ENCODE measurements at places on chromosomes 11 and 22.

- DNase-seq: no peak
These were observed 40.9 kb upstream of the ANO1 start for GRCh38 chr11:70036971-70037882.

DNA sequence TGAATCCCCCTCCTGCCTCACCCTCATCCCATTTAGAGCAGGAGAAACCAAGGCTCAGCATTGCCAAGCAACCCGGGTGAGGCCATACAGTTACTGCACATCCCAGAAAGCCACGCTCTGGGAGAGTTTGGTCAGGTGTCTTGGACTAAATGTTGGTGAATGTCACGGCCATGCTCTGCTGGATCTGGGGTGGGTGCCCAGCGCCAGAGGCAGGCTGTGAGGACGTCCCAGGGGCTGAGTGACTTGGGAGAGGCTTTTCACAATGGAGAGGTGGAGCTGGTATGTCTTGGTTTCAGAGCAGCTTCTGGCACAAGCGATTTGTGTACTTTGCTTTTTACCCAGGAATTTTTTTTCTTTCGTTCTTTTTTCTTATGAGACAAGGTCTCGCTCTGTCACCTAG lies 6.6 kb downstream of the SERHL2 start:
- no peak for DNase-seq

DNA sequence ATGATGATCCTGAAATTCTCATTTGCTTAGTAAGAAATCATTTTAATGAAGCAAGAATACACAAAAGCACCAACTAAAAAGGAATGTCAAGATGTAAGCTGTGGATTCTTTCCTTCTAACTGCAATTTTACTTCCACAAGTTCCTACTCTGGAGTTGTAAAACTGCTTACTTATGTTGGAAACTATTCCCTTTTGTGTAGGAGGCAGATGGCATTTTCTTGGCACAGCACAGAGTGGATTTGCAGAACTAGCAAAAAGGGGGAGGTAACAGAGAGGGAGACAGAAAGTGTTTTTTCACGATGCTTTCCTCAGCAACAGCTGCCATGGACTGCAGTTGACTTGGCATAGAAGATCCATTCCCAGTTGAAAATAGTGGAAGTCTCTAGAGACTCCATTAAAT lies 1112.0 kb upstream of the RAG2 start:
- no peak for DNase-seq

GRCh38 chr11:36150986-36151385 lies 138.2 kb downstream of the COMMD9 start:
- no peak for DNase-seq

DNA sequence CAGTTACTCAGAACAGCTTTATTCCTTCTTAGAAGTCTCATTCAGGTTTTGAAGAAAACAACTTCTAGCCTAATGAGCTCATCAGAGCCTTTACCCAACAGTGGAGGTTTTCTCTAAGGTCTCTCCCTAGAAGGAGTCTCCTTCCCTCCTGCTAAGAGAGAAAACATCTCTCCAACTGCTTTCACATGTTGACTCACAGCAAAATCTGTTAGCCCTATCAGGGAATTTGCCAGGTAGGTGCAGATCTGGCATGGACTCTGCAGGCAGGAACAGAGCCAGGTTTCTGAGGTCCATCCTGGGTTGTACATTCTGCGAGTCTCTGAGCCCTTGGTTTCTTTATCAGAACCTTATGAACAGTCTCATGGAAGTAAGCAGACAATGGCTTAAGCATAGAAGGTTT lies 214.4 kb downstream of the HIPK3 start:
- no peak for DNase-seq

DNA sequence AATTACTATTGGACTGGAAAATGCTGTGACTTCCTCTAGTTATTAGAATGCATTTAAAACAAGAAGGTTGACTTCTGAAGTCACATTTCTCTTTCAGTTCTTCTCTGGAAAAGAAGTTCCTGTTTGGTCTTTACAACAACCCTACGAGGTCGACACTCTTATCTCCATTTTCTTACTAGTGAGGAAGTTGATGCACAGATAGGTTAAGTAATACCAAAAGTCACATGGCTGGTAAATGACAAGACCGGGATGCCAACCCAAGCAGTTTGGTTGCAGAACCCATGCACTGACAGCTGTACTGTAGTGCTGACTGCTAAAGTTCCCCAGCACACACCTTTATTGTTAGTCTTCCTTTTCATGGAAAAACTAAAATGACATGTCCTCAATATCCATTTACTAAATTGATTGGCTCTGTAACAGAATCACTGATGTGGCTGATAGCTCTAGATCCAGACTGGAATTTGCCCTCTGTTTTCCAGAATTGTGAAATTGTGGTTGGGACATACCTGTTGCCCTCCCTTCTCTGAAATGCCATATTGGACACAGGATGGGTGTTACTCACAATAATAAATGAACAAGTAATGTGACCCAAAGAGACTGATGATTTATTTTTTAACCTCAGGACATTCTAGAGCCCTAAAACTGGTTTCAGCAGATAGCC lies 9.4 kb upstream of the TECTA start:
- no peak for DNase-seq

- DNase-seq: no peak
These were observed 22.0 kb downstream of the RSPH14 start for GRCh38 chr22:23119494-23120414.

DNA sequence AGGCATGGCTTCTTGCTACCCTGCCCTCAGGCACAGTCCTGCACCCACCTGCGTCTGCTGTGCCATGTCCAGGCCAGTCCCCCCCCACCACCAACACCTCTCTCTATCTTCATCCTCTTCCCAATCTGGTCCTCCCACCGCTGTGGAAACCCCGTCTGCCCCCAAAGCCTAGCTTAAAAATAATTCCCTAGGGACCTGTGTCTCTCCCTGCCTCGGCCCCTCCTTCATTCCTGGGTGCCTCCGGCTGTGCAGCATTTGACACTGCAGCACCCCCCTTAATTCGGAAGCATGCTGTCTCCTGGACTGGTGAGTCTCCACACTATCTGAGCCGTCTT lies 2.5 kb upstream of the ASCL2 start:
- no peak for DNase-seq

GRCh38 chr11:76857781-76858410 lies 2.8 kb upstream of the ACER3 start:
- DNase-seq: no peak

- DNase-seq: no peak
These were observed 13.8 kb downstream of the FADS2 start for GRCh38 chr11:61841636-61842527.

GRCh38 chr22:25403284-25403810 lies 161.1 kb upstream of the GRK3 start:
- DNase-seq: no peak

DNA sequence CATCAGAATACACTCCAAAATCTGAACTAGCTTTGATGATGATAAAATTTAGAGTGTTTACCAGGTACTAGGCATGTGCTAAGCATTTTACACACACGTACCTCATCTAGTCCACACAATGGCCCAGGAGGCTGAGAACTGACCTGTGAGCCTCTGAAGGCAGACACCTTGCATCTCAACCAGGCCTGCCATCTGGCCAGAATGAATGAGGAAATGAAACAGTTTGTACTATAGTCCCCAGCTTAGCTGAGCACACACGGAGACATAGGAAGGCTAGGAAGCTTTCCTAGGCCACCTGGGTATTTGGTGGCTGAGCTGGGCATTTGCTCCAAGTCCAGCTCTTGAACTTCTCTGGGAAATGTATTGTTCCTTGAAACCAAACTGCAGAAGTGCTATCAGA lies 6.9 kb upstream of the SHANK3 start:
- no peak for DNase-seq

DNA sequence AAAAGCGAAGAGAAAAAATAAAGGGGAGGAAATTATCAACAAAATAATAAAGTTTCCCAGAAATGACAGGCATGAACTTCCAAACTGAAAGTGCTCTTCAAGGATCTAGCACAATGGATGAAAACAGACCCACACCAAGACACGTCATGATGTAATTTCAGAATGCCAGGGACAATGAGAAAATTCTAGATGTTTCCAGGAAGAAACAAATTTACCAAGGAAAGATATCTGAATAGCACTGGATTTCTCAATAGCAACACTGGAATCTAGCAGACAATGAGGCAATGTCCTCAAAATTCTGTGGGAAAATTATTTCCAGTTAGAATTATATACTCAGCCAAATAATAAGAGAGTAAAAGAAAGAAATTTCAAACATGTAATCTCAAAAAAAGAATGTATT lies 46.0 kb downstream of the DENND5A start:
- DNase-seq: no peak

- no peak for DNase-seq
These were observed 23.8 kb upstream of the SYN3 start for GRCh38 chr22:33081686-33082590.

DNA sequence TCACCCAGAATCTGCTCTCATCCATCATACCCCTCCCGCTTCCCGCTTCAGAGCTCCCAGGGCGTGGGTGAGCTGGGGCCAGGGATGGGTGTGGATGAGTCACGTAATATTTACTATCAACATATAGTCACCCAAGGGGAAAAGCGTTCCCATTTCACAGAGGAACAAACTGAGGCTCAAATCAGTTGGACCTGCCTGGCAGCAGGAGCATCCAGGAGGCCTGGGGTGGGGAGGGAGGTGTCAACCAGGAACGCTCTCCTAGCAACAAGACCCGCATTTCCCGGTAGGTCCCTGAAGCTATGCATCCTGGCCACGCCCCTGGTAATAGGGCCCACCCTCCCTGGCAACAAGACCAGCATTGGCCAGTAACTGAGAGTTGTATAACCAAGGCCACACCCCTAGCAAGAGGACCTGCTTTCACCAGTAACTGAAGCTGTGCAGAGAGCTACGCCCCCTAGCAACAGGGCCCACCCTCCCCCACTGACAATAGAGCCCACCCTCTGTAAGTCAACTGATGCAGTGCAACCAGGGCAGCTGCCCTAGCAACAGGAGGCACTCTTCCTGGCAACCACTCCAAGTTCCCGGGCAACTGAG lies 32.7 kb upstream of the TXNRD2 start:
- peak; percentile 92 for DNase-seq

- no peak for DNase-seq
These were observed 7.1 kb upstream of the MN1 start for GRCh38 chr22:27808451-27809225.

DNA sequence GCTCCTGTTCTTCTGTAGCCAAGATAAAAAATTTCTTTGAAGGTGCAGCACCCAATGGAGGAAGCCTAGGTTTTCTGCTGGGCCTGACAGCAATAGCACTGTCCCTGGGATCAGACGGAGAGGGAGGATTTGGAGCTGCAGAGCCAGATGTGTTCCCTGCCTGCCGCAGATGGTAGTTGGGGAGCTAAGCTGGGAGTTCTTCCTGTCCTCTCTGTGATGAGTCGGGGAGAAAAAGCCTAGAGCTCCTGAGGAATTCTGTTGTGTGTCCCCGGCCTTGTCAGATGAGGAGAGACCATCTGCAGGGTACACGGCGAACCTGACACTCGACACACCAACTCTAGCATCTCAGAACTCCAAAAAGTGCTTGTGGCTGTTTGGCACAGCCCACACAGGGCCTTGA lies 103.8 kb upstream of the CRYBB3 start:
- no peak for DNase-seq

DNA sequence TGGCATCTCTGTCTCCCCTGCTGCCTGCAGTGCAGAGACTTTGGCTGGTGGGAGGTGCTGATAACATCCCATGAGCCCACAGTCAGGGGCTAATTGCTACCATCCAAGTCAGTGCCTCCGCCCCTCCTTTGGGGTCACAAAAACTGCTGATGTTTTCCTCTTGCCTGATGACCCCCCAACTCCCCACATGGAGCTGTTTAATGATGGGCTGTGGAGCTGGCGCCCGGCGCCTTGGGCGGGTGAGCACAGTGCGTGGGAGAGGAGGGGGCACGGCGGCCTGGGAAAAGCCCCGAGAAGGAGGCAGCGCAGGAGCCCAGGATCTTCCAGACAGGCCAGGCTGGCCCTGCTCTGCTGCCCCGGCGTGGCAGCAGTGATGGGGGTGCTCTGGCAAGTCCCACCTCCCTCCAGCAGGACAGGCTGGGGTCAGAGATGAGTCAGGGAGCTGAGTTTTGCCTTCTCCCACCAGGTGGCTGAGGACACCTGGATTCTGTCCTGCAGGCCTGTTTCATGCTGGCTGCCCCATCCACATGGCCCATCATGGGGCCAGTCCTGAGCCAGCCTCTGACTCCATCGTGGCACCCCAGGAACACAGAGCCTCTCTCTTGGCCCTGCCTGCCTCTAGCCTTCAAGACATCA lies 43.8 kb downstream of the NECTIN1 start:
- no peak for DNase-seq

GRCh38 chr11:128835741-128836430 lies 31.2 kb downstream of the KCNJ1 start:
- DNase-seq: no peak

- no peak for DNase-seq
These were observed 5.9 kb upstream of the MRGPRF start for GRCh38 chr11:69018924-69019323.

DNA sequence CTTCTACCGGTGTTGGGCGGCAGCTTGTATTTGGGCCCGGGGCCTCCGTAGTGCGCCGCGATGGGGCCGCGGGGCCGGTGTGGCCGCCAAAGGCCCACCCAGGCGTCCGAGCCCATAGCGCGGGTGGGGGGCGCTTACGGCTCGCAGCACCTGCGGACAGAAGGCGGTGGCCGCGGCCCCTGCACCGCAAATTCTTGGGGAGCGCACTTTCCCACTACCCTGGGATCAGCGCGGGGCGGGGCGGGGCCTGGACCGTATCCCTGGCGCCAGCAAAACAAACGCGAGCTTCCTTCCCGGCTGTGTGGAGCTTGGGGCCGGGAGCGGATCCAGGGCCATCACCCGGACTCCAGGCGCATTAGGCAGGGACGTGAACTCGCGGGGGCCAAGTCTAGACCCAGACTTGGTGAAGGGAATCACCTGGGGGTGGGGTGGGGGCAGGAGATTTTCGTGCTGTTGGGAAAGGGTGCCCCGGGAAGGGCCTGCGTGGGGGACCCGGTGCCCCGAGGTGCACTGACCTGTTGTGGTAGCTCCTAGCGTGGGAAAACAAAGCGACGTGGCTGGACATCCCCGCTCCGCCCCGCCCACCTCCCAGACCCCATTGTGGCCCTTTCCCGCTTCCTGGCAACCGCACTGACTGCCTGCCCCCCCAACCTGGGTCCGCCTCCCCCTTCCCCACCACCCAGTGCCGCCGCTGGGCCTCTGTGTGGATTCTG lies 2.3 kb upstream of the TYMP start:
- no peak for DNase-seq

GRCh38 chr22:29040385-29041275 lies 21.0 kb downstream of the C22orf31 start:
- no peak for DNase-seq

- no peak for DNase-seq
These were observed 32.3 kb upstream of the RFPL3 start for GRCh38 chr22:32325416-32325801.

DNA sequence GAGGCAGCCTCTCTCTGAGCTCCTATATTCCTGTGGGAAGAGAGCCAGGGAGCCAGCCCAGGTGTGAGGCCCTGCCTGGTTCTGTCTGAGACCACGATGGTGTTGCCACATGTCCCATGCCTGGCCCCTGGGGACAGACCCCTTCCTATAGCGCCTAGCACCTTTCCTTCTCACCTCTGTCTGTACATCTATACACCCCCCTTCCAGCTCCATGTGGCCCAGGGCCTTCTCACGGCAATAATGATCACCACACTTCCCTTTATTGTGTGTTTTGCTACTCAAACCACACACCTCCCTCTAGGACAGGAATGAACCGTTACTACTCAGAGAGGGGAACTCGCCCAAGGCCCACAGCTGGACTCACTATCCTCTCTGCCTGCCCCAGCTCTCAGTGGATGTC lies 12.8 kb downstream of the CD82 start:
- no peak for DNase-seq

- DNase-seq: no peak
These were observed at the start of gene TP53I11 for GRCh38 chr11:44950625-44951476. TP53I11 (minus strand) TSS chr11:44950883; CDS start chr11:44938335, 12,548 bp downstream.
